Germinal center (tissue), 1 donor: ENCODE measurements at places on chromosomes 5 and 9.

DNA sequence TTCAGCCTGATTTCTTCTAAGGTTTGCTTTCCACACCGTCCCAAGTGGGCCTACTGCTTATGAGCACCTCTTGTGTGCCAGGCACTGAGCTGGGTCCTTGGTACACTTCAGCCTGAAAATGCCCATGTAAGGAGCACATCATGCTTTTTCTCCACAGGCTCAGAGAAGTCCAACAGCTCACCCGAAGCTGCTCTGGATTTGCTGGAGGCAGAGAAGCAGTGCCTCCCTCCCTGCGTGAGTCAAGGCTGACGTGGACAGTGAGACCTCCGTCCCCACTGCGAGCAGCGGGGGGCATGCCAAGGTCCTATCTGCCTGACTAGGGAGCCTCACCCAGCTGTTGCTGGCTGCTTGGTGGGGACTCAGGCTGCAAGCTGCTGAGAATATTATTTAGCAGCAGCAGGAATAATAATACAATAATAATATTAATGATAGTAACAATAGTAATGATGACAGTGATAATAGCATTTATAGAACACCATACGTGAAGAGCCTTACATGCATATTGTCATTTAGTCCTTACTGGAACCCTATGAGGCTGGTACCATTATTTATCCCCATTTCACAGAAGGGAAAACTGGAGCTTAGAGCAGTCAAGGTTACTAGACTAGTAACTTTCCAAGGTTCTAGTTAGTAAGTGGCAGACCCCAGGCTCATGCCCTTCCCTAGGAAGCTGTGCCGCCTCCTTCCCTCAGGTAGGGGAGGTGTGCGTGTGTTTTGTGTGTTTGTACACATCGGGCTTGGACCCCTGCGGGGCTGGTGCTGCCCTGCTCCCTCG lies 194.8 kb downstream of the HSPA4 start:
- DNase-seq: no peak

- no peak for DNase-seq
Observed at GRCh38 chr9:122406070-122406890, 35.5 kb downstream of the PTGS1 start.

- no peak for DNase-seq
Observed at GRCh38 chr5:115170929-115171510, 1.3 kb upstream of the TRIM36 start.

DNA sequence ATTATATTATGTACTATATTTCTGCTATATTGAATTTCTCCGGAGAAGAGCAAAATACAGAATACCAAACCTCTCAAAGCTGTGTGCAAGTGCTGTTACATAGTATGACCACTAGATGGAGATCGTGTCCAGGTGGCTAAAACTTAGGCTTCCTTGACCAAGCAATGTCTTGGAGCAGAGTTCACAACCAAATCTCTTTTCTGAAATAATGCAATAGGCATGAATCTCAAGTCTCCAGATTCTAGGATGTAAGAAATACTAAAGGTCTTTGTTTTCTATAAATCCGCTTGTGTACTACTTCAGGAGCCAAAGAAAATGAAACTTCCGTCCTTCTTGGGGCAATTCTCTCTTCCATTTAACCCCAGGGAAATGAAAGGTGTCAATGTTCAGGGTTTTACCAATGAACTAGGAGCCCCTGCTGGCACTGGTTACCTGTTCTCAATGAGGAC lies 181.5 kb upstream of the RAI14 start:
- peak; percentile 46 for DNase-seq

GRCh38 chr9:23659346-23660006 lies 166.6 kb downstream of the ELAVL2 start:
- DNase-seq: no peak

DNA sequence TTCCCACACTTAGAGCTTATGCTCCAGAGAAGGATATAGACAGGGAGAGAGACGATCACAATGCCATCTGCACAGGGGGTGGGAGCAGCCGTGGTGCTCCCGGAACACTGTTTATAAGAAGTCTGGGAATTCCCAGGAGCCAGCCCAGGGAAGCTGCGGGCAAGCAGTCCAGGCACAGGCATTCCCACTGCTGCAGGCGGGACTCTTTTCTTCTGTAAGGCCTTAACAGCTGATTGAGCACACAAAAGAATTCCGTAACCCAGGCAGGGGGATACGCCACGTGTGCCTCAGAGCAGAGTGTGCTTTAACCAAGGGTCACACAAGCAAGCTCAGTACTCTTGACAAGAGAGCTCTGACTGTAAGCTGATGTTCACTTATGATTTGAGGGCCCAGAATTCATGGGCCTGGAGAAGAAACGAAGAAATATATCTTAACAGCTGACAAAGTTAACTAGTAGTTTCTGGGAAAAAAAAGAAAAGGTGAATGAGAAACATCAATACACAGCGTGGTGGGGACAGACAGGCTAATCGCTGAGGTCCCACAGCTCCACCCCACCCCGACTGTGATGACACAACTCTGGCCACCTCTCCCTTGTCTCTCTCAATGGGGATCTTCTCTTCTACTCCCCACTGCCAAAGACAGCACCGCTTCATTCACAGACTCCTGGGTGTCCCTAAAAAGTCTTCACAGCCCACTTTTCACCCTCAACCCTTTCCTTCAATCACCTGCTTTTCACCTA lies 85.9 kb upstream of the SIMC1 start:
- DNase-seq: no peak

DNA sequence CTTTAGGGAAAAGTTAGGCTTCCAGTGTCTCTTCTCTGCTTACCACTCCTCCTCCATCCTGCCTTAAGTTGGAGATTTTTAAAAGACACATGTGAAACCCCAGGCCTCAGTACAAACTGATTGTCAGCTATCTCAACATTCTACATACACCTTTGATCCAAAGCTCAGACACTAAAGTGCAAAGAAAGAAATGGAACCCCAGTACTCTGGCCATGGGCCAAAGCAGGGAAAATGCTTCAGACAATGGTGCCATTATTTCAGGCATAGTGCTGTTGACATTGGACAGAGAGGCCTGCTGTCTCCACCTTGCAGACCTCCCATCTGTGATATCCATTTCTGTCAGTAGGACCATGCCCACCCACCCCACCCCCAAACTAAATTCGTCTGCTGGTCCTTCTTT lies 49.1 kb downstream of the G3BP1 start:
- no peak for DNase-seq

GRCh38 chr9:13613296-13613695 lies 333.8 kb upstream of the MPDZ start:
- no peak for DNase-seq

DNA sequence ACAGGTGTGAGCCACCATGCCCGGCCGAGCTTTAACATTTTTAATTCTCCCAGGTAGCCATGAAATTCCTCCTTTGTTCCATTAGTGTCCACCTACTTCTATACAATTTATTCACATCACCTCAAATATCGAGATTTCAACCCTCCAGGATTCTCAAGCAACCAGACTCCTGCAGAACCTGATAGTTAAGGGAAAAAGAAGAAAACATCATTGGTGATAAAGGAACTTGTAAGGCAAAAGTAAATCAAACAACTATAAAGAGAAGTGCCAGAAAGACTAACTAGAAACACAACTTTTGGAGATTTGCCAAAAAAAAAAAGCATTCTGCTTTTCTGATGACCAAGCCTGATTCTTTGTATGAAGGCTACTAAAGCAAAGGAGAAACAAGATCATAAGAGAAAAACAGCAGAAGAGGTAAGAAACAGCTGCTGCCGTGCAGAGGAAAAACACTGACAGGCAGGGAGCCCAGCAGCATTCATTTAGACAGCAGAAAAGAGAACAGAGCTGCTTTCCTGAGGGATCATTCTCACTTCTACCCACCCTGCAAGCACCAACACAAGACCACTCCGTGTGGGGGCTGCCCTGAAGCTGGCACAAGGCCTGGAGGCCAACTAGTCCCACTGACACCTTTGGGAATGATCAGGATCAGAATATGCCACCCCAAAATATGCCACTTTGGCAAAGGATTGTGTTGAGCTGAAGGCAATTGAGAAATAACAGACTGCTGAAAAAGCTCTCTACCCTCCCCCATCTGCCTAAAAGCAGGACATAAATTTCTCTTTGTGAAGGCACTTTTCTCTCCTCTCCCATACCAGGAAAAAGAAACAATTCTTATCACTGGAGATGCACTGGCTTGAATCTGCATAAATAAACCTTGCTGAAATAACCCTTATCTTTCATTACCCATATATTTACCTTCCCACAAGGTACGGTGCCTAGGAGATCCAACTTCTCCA lies 75.1 kb downstream of the ALDH7A1 start:
- DNase-seq: no peak

DNA sequence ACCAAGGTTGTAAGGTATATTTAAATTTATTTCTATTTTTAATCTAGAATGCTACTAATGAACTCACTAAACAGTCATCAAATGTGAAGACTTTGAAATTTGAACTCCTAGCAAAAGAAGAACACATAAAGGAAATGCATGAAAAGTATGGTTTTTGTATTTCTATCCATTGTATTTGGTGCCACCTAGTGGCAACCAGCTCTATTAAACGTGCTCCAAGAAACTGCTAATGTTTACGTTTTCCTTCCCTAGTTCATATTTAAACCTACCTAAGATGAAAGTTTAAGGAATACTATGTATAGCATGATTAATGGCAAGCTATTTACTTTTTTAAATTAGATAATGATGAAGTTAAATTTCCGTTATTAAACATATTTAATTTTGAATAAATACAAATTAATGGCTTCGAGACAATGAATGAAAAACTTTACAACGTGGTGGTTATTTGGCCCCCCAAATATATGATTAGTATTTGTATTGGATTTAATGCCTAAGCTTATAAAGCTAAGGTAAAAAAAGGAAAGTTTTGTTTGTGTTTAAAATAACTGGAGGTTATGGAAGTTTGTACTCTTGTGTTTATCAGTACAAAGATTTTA lies 115.9 kb upstream of the SH3GL2 start:
- DNase-seq: peak; percentile 10

DNA sequence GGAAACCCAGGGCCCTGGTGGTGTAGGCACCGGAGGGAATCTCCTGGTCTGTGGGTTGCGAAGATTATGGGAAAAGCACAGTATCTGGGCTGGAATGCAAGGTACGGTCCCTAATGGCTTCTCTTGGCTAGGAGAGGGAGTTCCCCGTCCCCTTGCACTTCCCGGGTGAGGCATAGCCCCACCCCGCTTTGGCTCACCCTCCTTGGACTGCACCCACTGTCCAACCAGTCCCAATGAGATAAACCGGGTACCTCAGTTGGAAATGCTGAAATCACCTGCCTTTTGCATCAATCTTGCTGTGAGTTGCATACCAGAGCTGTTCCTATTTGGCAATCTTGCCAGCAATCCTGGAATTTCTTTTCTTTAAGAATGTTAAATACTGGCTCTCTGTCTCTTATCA lies 1429.1 kb downstream of the MAT2B start:
- no peak for DNase-seq

DNA sequence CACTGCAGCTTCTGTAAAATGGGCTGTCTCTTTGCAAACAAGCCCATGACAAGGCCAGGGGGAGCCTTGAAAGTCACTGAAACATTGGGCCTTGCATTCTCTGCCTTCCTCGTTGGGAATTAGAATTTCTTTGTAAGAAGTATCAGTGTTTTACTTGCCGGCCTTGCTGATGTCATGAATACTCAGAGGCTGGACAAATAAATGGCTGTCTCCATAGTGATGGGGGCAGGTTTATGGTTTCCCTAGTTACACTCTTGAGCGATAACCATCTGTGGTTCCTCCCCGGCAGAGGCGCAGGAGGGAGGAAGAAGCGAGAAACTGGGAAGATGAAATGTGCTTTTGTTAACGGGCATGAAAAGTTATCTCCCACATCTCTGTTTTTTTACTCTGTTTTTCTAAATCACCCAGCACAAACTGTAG lies 272.7 kb upstream of the PANK3 start:
- no peak for DNase-seq

GRCh38 chr5:93433422-93433821 lies 147.6 kb downstream of the NR2F1-AS1 start:
- no peak for DNase-seq

GRCh38 chr5:168432903-168433302 lies 53.4 kb upstream of the RARS1 start:
- DNase-seq: no peak

DNA sequence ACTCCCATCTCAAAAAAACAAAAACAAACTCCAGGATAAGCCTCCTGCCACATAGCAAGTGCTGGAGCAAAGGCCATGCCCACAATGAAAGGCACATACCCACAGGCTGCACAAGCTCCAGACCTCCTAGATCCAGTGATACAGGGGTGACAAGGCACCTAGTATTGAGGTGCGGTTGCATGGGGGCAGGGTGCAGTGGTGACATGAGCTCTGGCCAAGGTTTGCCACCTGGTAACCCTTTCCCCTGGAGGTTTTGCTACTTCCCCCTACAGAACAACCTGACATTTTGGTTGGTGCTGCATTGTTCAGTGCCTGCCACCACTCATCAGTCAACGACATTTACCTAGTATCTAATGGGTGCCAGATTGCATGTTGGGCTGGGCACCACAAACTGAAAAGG lies 14.5 kb downstream of the CDKN2AIPNL start:
- DNase-seq: no peak

- peak; percentile 54 for DNase-seq
Observed at GRCh38 chr9:136409557-136410455, 608 bp downstream of the ENTR1 start.
